ENCODE measurements at places on chromosomes 7 and 10.
A peak's percentile ranks its signal among the peaks of the same experiment; 100 is the strongest.

DNA sequence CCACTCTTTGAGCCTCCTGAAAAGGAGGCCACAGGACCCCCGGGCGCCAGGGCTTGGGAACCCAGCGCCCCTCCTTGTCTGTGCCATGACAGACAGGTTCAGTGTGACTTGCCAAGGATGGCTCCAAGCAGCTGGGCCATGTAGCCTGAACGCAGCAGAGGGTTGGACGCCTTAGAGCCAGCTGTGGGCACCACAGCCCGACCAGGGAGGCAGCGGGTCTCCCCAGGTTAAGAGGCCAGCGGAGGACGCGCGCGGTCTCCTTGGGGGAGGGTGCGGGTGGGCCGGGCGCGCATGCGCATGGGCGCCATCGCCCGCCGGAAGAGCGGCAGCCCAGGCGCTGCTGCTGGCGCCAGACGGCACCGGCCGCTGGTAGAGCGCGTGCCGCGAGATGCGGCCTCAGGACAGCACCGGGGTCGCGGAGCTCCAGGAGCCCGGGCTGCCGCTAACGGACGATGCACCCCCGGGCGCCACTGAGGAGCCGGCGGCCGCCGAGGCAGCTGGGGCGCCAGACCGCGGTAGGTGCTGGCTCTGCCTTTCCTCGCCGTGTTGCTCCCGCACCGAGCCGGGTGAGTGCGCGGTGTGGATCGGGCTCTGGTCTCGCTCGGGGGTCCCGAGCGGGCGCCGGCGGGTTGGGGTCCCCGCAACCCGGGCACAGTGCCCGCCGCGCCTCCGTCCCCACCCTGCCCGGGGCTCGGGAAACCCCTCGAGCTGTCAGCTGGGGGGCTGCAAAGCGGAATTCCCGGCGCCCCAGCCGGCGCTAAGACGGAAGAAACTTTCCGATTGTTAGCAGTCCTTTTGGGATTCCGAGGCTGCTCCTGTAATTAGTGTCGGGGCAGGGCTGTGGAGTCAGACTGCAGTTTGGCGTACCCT is at the start of gene SLC35G1:
SLC35G1 (plus strand) TSS at position 333 of the 870 bp plus-strand sequence; CDS start at position 389, 56 bp downstream.
- peak; percentile 73 for DNase-seq

GRCh38 chr10:118108194-118109026 is 61.7 kb upstream of the RAB11FIP2 start:
- no peak for DNase-seq

DNA sequence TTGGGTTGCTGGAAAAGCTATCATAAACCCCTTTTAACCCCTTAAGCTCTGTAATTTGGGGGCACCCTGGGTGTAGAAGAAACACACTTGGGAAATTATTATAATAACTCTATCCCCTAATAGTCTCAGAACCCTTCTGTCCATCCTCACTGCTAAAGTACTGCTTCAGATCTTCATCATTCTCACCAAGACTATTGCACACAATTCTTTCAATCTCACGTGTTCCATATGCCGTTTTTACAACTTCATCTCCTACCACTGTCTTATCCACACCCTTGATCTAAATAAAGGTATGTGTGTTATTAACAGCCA is 15.8 kb downstream of the ANKRD22 start:
- DNase-seq: no peak

DNA sequence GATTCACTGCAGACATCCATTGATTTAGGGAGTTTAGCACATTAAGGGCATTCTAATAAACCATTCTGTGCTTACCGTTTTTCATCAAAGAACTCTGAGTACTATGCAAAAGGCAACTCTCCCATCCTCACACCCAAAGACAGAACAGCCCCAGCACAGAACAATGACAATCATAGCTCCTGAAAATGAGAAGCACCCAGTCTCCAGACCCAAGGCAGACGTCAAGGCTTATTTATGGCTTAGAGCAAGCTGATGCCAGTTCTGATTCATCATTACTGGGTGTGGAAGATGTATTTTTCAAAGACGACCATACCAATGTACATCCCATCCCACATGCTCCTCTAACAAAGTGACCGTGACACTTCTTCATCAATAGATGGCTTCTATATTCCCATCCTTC is 67.6 kb downstream of the OSBPL3 start:
- DNase-seq: no peak

DNA sequence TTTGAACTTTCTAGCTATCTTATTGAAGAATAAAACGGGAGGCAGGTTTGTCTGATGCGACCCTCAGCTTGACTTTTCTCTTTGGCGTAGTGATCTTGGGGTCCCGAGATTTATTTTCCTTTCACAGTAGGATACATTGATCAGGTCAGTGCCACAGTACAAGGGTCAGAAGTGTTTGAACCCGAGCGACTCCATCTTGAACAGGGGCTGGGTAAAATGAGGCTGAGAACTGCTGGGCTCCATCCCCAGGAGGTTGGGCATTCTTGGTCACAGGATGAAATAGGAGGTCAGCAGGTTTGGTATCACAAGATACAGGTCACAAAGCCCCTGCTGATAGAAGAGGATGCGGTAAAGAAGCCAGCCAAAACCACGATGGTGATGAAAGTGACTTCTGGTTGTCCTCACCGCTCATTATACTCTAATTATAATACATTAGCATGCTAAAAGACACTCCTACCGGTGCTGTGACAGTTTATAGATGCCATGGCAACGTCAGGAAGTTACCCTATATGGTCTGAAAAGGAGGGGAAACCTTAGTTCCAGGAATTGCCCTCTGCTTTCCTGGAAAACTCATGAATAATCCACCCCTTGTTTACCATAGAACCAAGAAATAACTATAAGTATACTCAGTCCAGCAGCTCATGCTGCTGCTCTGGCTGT is 3.0 kb upstream of the TECPR1 start:
- no peak for DNase-seq

DNA sequence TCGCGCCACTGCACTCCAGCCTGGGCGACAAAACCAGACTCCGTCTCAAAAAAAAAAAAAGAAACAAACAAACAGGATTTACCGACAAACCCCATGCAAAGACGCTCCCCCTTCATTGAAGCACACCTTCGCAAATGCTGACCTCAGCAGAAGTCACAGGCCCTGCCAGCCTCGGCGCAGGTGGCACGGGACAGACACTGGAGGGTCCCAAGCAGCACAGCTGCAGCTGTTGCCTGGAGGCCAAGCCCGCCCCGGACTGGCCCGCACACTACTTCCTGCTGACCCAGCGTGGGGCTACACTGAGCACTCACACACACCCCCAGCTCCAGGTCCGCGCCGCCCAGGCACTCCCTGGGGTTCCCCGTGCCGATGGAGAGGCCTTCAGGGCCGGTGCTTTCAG is 31.2 kb downstream of the SNX8 start:
- no peak for DNase-seq

GRCh38 chr10:121683816-121684215 is 85.6 kb upstream of the FGFR2 start:
- no peak for DNase-seq

DNA sequence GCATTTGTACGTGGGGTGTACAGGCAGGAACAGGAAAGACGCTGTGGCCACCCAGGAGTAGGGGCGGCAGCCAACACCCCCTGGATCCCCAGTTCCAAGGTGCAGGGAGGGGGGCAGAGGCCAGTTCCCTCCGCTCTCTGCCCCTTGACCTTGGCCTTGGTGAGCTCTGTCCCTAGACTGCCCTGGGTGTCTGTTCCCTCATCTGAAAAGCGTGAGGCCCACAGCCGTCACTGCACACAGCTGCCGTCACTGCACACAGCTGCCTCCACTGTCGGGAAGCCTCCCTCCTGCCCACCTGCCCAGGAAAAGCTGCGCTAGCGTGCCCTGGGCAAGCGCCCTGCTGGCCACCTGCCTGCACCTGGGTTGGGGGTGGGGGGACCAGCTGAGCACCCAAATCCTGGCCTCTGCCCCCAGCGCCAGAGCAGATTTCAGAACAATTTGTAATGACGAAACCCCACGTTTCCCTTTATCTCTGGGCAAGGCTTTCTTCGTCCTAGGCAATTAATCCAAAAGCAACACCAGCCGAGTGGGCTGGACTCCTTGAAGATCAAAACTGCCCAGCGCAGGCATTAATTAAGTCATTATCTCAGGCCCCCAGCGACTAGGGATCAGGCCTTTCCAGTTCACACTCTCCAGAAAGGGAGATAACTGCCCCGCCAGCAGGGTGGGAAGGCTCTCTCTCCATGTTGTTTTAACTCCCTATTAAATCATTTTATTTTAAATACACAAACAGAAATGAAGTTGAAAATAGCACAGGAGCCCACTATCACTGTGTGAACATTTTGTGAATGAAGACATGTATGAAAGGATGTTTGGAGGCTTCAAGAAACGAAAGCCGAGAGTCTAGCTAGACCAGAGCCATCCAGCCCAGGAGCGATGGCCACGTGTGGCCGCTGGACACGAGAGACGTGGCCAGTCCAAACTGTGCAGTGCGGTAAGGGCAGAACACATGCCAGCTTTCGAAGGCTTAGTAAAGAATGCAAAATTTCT is 4.0 kb upstream of the PDGFA start:
- no peak for DNase-seq

- no peak for DNase-seq
Measured at GRCh38 chr7:84194484-84195271, at the start of gene SEMA3A. TSS of gene SEMA3A (minus strand) at chr7:84194789. CDS start at chr7:84194586, 203 bp downstream.

DNA sequence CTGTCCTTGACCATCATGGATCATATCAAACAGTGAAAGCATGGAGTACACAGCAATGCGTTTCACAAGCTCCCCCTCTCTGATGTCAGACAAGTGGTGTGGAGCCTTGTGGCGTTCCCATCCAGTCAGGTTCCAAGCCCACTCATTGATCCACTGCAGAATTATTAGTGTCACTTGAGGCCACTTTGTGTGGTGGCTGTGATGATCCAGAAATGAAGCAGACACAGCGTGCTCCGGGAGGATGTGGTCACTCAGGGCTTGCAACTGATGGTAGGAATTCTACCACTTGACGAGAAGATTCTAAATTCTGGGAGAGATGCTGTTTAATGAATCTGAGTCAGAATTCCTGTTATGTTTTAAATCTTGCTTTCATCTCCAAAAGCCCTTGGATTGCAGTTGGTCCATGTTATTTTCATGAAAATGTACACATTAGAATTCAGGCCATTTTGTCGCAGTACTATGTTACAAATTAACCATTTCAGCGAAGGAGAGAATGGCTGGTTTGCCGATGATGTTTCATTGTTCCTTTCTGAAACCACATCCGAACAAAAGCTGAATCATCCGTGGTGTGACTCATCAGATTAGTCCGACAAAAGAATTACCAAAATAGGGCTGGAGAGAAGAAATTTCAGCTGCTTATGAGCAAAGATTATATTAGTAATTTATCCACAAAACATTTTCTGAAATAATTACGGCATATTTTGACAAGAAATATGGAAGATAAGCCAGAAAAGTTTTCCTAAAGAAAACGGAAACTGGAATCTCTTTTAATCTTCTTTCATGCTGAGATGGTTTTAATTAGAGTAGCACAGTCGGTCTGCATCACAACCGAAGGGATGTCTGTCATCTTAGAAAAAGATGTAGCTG is 48.1 kb downstream of the INSYN2A start:
- no peak for DNase-seq

- DNase-seq: no peak
Measured at GRCh38 chr7:1055956-1056784, 11.8 kb downstream of the GPR146 start.

GRCh38 chr7:41795276-41795833 is 92.5 kb upstream of the INHBA start:
- DNase-seq: no peak
